Activated CD4-positive, alpha-beta T cell treated with anti-CD3 and anti-CD28 coated beads for 24 hours (primary cell): ENCODE measurements at places on chromosomes 16 and 17.
A peak's percentile ranks its signal among the peaks of the same experiment; 100 is the strongest.

DNA sequence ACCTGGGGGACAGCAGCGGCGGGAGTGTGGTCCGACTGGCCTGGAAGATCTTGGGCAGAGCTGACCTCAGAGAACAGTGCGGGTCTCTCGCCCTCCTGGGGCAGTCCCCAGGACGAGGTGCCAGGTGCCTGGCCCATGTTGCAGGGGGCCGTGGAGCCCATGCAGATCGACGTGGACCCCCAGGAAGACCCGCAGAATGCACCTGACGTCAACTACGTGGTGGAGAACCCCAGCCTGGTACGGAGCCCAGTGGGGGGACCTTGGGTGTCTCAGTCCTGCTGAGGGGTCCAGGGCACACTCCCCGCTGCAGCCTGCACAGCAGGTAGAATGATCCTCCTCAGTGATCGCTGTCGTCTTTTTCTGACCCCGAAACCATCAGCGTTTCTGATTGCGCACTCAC lies 1.4 kb downstream of the GPS1 start:
- DNase-seq = no peak

DNA sequence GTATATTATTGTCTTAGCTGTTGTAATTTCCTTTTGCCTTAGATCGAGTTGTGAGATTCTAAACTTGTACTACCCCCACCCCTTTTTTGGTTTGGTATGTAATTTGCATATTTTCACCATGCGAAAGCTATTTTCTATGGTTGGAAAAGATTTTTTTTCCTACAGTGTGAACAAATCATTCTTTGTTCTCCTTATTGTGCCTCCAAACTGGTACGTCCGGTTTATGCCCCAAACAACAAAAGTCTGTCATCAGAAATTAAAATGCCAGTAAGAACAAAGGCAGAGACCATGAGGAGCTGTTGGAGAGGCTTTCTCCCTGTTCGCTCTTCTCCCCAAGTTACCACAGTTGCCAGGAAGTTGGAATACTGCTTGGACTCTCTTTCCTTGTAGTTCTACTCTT lies 66.1 kb downstream of the BCAS3 start:
- no peak for DNase-seq

GRCh38 chr17:77863814-77864161 lies 94.7 kb upstream of the TNRC6C start:
- DNase-seq = no peak

GRCh38 chr16:57852189-57852588 lies 49.9 kb upstream of the KIFC3 start:
- DNase-seq = no peak

DNA sequence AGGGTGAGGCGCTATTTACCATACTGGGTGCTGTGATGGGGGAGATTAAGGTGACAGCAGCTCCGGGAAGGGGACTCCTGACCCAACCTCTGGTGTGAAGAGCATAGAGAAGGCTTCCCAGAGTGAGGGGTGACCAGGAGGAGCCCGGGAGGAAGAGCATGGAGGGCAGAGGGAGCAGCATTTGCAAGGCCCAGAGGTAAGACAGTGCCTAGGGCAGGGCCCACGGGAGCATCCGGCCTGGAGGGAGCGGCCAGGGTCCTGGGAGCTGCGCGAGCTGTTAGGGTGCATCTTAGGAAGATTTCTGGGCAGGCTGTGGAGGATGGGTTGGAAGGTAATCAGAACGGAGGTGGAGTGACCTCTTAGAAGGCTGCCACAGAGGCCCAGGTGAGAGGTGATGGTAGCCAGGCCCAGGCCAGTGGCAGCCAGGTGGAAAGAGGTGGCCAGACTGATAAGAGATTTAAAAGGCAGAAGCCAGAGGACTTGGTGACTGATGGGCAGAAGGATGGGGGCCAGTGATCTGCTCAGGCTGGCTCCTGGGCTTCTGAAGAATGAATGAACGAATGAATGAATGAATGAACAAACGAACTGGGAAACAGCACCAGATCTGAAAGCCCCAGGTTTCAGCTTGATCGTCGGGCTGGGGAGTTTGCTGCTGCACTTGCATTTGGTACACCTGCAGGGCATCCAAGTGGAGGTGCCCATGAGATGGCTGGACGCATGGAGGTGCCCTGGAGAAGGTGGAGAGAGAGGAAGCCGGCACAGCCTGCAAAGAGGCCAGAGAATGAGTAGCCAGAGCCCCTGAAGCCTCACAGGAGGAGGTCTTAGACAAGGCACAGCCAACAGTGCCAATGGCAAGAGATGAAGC lies 13.0 kb upstream of the TMEM92 start:
- no peak for DNase-seq

DNA sequence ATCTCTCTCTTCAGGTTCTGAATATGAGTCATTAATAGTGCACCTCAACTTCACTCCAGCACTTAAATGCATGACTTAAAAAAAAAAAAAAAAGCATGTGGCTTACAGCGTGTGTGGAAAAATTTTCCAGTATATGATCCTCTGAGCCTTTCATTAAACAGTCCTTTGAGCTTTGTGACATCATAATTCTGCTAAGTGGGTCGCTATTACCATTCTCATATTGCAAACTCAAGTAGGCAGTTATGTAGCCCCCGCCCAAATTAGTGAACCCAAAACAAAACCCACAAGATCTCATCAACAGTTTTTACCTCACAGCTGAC lies 672 bp downstream of the CMTR2 start:
- DNase-seq = no peak

- no peak for DNase-seq
Measured at GRCh38 chr16:84665359-84665758, 17.0 kb downstream of the KLHL36 start.

GRCh38 chr17:74080656-74081582 lies 122.6 kb upstream of the RPL38 start:
- no peak for DNase-seq

GRCh38 chr17:6753006-6753445 lies 2.8 kb upstream of the XAF1 start:
- no peak for DNase-seq

DNA sequence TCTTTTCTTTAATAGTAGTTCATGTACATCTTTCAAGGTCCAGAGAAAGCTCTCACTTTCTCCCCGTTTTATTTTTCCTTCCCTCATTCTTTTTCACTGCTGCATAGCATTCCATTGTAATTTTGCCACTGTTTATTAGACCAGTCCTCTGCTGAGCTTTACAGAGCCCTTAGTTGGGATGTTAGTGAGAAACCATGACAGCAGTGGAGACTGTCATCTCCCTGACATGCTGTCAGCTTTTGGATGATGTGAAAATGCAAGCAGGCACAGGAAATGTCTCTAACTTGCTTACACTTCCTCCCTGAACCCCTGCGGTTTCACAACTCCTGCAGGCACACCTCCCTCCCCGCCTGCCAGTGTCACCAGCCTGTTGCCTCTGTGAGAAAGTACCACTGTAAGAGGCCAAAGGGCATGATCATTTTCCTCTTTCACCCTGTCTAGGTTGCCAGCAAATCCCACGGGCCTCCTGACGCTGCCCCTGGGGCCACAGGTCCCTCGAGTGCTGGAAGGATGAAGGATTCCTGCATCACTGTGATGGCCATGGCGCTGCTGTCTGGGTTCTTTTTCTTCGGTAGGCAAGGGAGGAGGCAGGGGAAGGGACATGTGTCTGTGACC lies at the start of gene ITGAL:
TSS of gene ITGAL (plus strand) at position 415 of the 615 bp plus-strand sequence. CDS start at position 511, 96 bp downstream.
- peak; percentile 72 for DNase-seq

DNA sequence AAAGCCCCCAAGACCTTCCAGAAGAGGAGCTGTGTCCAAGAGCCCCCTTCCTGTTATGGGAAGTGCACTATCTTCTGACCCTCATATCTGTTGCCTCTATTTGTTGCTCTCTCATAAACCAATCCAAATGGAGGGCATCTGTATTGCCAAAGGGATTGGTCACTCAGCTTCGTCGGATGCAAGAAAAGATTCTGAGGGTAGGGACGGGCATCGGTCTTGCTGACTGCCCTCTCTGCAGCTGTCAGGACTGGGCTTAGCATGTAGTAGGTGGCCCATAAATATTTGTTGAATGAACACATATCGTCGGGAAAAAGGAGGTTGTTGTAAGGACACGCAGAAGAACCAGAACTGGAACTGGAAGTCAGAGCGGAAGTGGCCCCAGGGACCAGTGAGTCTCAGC lies 44.1 kb downstream of the CCDC42 start:
- no peak for DNase-seq

- DNase-seq = no peak
Measured at GRCh38 chr16:69073181-69073702, 32.2 kb upstream of the HAS3 start.

DNA sequence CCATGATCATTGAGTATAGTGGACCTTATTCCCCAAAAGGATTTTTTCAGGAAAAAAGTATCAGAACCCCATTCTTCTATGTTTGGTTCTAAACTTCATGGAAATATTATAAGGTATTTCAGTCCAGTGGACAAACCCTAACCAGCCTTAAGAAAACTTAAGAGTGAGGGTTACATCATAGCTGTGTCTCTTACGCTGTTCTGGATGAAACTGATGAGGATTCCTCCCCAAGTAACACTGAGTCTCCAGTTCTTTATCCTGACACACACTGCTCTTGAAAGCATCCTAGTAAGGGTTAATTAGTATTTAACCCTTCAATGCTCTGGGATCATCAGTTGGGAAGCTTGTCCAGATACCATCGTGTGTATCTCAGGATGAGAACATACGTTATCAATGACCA lies 5.0 kb downstream of the LYRM1 start:
- no peak for DNase-seq

DNA sequence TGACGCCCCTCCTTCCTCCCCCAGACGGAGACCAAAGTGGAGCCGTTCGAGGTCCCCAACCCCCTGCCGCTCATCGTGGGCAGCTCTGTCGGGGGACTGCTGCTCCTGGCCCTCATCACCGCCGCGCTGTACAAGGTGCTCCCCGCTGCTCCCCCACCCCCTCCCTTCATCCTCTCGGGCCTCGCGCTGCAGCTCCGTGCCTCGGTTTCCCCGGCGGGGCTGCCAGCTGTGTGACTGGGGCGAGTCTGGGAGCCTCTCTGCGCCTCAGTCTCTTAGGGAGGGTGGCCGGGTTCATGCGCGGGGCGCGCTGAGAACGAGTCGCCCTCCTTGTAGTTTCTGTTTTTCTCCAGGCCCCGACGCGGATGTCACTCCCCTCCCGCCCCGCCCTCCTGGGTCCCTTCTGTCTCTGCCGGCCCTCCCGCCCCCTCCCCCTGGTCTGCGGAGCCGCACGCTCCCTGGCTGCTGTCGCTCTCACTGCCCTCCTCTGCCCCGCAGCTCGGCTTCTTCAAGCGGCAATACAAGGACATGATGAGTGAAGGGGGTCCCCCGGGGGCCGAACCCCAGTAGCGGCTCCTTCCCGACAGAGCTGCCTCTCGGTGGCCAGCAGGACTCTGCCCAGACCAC lies 23.7 kb upstream of the ITGAX start:
- DNase-seq = no peak

- DNase-seq = no peak
Measured at GRCh38 chr16:21263640-21264570, 14.2 kb downstream of the CRYM start.

- DNase-seq = no peak
Measured at GRCh38 chr16:86977076-86977676, 340.0 kb downstream of the C16orf95 start.

- DNase-seq = no peak
Measured at GRCh38 chr17:4980644-4981216, 6.7 kb downstream of the CAMTA2 start.

GRCh38 chr16:83957296-83957855 lies 4.3 kb downstream of the OSGIN1 start:
- no peak for DNase-seq

DNA sequence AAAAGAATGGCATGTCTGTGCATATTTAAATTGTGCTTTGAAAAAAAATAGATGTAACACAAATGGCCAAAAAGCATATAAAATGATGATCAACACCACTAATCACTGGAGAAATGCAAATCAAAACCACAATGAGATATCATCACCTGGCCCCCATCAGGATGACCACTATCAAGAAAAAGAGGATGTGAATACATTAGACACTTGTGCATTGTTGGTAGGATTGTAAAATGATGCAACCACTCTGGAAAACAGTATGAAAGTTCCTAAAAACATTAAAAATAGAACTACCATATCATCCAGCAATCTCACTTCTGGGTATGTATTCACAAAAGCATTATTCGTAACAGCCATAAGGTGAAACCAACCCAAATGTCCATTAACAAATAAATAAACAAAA lies 91.5 kb downstream of the SPAG9 start:
- no peak for DNase-seq

DNA sequence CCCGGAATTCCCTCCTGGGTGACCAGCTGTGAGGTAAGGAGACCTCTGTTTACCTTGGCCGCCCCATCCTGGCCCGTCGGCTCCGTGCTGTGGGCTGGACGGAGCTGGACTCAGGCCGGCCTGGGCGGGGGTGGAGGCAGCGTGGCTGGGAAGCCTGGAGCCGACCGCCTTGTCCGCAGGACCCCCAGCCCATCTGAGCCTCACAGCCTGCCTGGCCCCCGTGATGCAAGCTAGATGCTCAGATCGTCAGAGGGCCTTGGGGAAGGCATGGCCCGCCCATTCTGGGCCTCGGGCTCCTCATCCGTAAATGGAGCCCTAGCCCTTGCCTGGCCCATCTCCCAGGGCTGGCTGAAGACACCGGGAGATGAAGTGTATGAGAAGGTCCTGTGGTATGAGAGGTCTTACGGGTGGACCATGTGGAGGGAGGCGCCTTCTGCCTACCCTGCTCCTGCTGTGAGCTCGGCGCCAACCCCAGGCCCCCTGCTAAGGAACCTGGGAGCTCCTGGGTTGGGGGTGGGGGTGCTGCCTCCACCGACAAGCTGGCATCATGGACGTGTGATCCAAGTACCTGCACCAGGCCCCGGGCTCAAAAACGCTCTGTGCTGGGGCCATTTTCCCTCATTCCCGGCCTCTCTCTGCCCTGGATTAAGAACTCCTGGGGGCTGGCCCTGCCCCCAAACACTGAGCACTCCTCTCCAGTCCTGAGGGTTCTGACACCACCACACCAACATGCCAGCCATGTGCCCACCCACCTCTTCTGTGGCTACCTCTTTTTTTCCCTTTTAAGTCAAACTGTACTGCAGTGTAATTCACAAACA lies 5.4 kb upstream of the P2RX1 start:
- DNase-seq = no peak

DNA sequence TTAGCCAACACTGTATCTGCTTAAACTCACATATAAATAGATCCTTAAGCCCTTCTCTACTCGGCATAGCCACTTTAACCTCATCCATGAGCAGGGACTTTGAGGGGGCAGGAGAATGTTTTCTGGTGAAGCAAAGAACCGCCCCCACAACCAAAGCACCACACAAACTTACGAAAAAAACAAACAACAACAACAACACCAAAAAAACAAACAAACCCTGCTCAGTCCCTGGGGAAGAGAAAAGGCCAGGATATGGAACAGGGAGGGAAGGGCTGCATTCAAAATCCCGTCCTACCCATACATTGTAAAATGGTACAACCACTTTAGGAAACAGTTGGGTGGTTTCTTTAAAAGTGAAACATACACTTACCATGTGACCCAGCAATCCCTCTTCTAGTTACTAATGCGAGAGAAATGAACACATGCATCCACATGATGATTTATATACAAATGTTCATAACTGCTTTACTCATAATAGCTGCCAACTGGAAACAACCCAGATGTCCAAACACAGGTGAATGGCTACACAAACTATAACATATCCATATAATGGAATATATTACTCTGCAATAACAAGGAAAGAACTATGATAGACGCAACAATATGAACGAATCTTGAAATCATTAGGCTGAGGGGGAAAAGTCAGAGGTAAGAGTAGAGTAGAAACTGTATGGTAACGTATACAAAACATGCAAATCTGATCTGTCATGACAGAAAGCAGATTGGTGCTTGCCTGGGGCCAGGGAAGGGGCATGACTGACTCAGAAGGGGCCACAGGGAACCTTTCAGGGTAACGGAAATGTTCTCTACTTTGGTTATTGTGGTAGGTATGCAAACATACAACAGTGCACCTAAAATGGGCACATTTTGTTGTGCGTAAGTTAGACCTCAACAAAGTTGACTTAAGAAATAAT lies 37.7 kb upstream of the TOB1 start:
- no peak for DNase-seq
